ENCODE measurements at places on chromosomes 7 and 10. TPM values are rescaled to one million over a fixed set of nuclear protein-coding genes. Genes with fewer than 3 reads are reported as not detected.
A peak's percentile ranks its signal among the peaks of the same experiment; 100 is the strongest.

Gene SEMA3A
- polyA plus RNA-seq, result 20.2 TPM

Gene STEAP1
- polyA plus RNA-seq, result 8.5 TPM

Gene IFIT2
- 2.9 TPM for polyA plus RNA-seq

DNA sequence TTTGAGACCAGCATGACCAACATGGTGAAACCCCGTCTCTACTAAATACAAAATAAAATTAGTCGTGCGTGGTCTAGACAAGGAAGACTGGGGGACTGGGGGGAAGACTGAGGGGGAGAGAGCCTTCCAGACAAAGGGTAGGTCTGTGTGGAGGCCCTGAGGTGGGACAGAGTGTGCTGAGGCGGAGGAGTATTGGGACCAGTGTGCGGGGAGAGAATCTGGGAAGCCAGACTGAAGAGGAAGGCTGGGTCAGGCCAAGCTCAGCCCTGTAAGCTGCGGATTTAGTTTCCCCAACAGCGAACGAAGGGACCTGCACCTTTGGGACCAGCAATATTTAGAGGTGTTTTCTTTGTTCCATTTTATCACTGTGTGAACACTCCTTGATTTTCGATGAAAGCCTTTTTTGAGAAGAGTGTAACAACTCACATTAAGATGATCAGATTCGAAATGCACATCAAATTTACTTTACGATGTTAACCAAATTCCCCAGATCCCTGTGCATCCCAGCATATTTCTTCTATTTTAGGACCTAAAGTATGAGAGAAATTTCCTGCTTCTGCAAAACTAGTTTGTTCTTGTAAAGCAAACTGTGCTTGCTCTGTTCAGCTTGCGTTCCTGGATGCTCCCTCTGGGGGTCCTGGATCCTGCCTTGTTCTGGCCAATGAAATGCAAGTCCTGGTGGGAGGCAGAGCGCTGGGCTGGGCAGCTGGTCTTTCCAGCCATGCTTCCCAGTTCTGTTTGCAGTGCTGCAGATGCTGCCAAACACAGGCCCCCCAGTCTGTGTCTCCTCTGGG is 39.4 kb downstream of the PLAU start:
- DNase-seq, result no peak

Gene GPER1
- polyA plus RNA-seq, result 9.1 TPM

DNA sequence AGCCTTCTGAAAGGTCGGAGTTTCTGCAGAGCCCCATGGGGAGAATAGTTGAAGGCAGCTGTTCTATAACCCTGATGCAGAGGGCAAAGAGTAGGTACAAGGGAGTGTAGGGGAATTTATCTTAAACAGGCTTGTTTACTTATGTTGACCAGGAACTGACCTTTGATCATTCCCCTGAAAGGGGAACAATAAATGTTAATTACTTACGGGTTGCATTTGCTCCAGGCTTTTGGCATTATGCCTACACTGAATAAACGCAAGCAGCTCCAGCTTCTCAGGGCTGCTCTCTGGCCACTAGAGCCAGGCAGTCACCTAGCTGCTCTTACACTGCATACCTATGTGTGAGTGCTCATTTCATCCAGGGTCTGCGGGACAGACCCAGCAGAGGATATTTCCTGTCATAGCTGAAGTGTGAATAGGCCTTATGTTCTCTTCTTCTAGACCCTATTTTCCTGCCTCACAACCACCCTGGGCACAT is 26.9 kb upstream of the ABCA13 start:
- peak; percentile 74 for DNase-seq

DNA sequence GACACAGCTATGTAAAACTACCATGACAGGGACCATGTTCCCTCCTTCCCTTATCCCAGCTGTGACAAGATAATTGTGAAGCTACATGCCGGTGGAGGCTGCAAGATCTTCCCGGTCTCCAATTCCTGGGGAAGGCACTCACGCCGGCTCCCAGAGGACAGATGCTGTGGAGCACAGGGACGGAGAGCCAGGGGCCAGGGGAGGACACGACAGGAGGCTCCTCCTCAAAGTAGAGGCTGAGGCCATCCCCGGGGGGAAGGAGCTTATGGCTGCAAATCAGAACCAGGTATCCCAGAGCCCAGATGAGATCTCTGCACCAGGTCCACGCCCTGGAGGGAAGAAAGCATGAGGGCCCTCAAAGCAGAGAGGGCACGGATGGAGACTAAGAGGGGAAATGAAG is 286.2 kb downstream of the TCERG1L start:
- no peak for DNase-seq

DNA sequence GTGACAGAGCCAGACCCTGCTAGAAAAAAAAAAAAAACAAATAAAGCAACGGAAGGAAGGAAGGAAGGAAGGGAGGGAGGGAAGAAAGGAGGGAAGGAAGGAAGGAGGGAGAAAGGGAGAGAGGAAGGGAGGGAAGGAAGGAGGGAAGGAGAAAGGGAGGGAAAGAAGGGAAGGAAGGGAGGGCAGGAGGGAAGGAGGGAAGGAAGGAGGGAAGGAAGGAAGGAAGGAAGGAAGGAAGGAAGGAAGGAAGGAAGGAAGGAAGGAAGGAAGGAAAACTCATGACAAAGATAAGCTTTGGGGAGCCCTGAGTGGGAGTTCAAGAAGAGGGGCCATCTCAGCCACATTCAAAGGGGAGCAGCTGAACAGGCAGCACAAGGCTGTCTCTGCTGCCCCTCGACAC is 124.7 kb upstream of the MGMT start:
- DNase-seq, result no peak

- DNase-seq, result peak; percentile 72
Observed at GRCh38 chr10:91163269-91163868, 57.1 kb upstream of the PCGF5 start.

Gene FFAR4
- polyA plus RNA-seq, result 0.04 TPM

DNA sequence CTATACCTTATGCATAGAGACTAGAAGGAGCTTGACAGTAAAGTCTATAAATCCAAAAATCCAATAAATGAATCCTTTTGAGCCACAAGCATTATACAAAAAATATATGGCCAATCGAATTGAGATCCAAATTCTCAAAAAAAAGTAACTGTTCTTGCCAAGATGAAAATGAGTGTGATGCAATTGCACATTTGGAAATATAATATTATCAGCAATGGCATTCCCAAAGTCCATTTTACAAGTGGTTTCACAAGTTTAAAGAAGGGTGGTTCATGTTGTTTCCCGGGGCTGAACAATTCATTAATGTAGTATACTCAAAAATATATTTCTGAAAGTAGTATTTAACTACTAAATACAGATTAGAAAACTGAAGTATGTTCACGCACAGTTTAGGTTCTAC is 7.3 kb downstream of the RP9 start:
- DNase-seq, result no peak

Gene MAPK8
- polyA plus RNA-seq, result 20.9 TPM

DNA sequence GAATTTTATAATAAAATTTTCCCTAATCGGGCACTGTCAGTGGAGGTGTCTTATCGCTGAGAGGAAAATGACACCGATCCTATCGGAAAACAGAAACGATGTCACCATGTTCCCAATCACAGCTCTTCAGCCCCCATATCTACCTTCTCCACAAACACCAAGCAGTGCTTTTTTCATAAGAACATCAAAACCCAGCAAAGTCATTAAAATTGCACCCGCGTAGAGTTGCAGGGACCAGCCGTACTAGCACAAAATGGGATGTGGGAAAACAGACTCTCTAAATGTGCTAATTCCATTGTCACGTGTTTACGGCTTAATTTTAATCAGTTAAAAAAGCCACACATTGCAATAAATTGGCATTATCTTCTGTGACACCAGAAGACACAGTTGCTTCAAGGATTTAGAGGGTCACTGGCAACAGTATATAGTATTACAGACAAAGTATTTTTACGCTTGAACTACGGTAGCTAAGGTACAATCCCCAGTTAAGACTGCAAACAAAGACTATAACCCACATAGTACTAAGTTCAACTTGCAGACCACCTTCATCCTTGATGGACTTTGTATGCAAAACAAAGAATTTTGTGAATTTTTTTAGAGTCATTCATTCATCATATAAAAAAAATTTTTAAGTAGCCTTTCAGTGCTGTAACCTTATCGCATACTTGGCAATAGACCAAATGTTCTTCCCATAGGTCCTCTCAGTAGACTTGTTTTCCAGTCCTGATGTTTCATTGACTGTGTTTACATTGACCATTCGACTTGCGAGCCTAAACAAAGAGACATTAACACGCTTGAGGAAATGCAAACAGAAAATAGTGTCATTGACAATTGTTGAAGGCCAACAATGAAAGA is 116.0 kb downstream of the VTI1A start:
- DNase-seq, result peak; percentile 8

Gene PSTK
- 7.4 TPM for polyA plus RNA-seq

Gene ARMC3
- polyA plus RNA-seq, result not detected

GRCh38 chr7:35248576-35249536 is 5.0 kb downstream of the TBX20 start:
- no peak for DNase-seq

DNA sequence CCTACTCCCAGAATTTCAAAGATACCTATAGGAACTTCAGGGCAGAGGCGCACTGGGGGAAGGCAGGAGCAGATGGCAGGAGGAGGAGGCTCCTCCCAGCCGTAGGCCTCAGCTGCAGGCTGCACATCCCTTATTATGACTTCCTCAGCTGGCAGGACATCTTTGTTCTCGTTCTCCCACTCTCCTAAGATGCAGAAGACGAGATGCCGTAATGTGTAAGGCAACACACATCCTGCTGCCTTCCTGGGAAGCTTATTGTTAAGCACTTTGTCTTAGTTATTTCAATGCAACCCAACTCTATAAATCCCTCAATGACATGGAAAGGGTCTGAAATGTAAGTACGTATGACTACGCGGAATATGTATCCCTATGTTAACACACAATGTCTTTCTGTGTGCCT is 599.8 kb upstream of the MGMT start:
- DNase-seq, result no peak

Gene C1QL3
- 0.82 TPM for polyA plus RNA-seq

Gene PRTFDC1
- polyA plus RNA-seq, result 6.0 TPM

GRCh38 chr7:35261476-35262285 is 7.8 kb upstream of the TBX20 start:
- peak; percentile 32 for DNase-seq

Gene PRLHR
- polyA plus RNA-seq, result not detected

- DNase-seq, result no peak
Observed at GRCh38 chr7:137130751-137131158, 212.8 kb downstream of the PTN start.

Gene ERV3-1
- 18.6 TPM for polyA plus RNA-seq

Gene SHH
- polyA plus RNA-seq, result 8.0 TPM
